Daoy (cell line): ENCODE measurements at places on chromosomes 3 and 15. TPM values are rescaled to one million over a fixed set of nuclear protein-coding genes. Genes with fewer than 3 reads are reported as not detected.

PTPN9 gene
- 20.8 and 21.2 TPM in 2 replicates for total RNA-seq

KLHL24 gene
- 9.3 and 12.5 TPM in 2 replicates for total RNA-seq

CYP11A1 gene
- total RNA-seq = 0.06 and 0.12 TPM in 2 replicates

SCG5 gene
- total RNA-seq = 1.8 and 3.0 TPM in 2 replicates

SLC22A13 gene
- 0.91 TPM in 1 of 2 replicates, not detected in the other for total RNA-seq

RAD51 gene
- total RNA-seq = 17.9 and 18.7 TPM in 2 replicates

MESP2 gene
- total RNA-seq = 0.29 and 0.54 TPM in 2 replicates

HRH1 gene
- total RNA-seq = 8.2 and 9.0 TPM in 2 replicates

DNASE1L3 gene
- not detected in 2 replicates for total RNA-seq

STRIT1 gene
- not detected in 2 replicates for total RNA-seq

- DNase-seq = no peak
Observed at GRCh38 chr3:136932978-136933772, 24.6 kb upstream of the IL20RB start.

DNA sequence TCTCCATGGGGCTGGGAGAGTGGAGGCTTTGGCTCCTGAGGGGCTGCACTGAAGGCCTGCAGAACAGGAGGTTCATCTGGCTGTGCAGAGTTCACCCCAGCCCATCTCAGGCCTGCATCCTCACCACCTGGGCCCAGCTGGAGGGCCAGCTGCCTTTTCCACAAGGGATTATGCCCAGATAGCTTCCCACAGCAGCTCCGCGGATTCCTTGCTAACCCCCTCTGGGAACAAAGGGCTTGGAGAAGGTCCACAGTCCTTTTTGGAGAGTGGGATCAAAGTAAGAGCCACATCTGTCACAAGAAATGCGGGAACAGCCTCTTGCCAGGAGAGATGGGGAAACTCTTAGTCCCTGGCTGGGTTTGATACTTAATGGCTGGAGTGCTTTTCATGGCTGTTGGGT lies 164.7 kb upstream of the RGMA start:
- no peak for DNase-seq

GRCh38 chr3:172325461-172325860 lies 122.8 kb downstream of the GHSR start:
- no peak for DNase-seq

GRCh38 chr3:196666001-196666867 lies 26.7 kb downstream of the NRROS start:
- peak; percentile 89 for DNase-seq

GRCh38 chr3:38890426-38890825 lies 74.4 kb upstream of the SCN10A start:
- no peak for DNase-seq

- no peak for DNase-seq
Observed at GRCh38 chr3:135143474-135143873, 348.4 kb downstream of the EPHB1 start.

- no peak for DNase-seq
Observed at GRCh38 chr3:130519754-130520153, 2.8 kb downstream of the COL6A6 start.

GRCh38 chr3:42700366-42701288 lies 2.0 kb downstream of the HHATL start:
- no peak for DNase-seq

GRCh38 chr3:151593928-151594327 lies 133.1 kb upstream of the IGSF10 start:
- peak; percentile 34 for DNase-seq

DNA sequence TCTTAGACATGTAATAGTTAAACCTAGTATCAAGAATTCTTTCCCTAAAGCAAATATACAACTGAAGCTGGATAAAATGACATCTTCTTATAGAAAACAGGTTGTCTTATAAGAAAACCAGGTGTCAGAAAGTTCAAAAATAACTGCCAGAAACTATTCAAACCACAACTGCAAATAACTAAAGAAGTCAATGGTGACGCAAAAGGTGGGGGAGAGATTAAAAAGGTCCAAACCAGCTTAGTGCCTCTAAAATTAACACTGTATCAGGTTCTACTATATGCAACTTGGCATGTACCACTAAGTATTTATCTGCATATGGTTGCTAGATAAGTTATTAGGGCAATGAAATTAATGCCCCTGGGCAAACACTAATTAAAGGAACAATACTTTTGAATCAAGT lies 136.8 kb downstream of the TBL1XR1 start:
- no peak for DNase-seq

DNA sequence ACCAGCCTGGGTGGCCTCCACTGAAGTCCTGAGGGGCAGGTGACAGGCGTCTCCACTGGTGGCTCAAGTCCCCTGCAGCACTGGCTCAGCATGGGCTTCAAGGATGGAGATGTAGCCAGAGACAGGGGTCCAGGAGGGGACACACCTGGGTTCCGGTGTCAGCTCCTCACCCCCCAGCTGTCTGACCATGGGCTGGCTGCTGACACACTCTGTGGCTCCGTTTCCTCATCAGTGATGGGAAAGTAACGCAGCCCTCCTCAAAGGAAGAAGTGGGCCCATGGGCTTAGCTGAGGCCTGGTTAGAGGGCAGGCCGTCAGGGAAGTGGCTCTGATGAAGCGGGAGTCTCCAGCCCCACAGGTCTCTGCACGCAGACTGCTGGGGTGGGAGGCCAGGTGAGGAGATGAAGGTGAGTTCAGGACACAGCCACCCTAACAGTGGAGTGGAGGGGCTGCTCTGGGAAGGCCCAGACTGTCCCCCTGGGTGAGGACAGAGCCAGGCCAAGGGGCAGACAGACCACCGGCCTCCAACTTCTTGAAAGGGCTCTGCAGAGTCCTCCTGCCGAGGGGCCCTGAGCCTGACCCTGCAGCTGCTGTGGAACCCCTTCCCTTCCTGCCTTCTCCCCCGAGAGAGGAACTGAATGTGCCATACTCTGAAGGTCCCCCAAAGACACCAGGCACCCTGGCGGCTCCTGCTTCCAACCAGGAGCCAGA lies 24.0 kb downstream of the PSTPIP1 start:
- no peak for DNase-seq

GRCh38 chr3:47410417-47410720 lies 29.5 kb downstream of the PTPN23 start:
- no peak for DNase-seq

DNA sequence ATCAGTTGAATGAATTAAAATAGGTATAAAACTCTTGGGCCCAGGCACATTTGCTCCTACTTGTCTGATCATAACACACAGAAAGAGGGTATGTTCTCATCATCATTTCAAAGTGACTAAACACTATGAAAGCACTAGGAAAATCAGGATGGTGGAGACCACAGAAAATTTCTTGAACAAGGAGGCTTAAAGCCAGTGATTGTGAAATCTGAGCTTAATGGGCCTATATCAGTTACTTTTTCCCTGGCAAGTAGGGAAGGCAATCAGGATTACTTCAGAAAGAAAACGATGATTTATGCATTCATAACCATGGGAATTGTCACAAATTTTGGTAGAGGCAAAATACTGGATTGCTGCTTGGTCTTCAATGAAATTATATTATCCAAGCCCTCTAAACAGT lies 434.4 kb upstream of the CNTN4 start:
- DNase-seq = no peak
